ENCODE measurements at places on chromosomes 16 and 17.

GRCh38 chr16:59733321-59733720 lies 999.2 kb upstream of the GOT2 start:
- DNase-seq, result no peak

GRCh38 chr17:49571764-49572163 lies 3.9 kb upstream of the NXPH3 start:
- DNase-seq, result no peak

DNA sequence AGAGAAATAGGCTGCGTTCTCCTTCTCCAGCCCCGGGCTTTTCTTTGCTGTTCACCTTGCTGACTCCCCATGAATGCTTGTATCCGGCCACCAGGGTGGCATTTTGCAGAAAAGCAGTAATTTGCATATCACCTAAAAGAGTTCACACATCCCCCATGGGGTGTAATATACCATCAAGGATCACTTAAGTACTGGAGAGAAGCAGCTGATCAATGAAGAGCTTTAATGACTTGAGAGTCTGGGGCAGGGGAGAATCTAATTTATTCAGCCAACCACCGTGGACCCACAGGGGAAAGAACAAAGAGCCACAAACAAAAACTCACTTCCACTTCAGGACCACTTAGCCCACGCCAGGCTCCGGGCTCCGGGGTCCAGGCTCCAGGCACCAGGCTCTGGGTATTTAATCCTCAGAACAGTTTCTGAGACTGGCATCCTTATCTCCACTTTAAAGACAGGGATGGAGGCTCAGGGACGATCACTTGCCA lies 33.9 kb upstream of the SEC14L1 start:
- no peak for DNase-seq

DNA sequence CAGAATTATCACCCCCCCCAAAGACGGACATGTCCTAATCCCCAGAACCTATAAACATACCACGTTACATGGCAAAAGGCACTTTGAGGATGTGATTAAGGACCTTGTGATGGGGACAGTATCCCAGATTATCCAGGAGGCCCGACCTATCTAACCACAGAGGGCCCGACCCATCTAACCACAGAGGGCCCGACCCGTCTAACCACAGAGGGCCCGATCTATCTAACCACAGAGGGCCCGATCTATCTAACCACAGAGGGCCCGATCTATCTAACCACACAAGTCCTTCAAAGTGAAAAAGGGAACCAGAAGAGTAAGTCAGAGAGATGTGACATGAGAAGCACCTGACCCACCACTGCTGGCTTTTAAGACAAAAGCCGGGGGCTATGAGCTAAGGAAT lies 56.8 kb downstream of the ANKFY1 start:
- DNase-seq, result no peak

GRCh38 chr16:50296807-50297206 lies 30.5 kb downstream of the ADCY7 start:
- no peak for DNase-seq

DNA sequence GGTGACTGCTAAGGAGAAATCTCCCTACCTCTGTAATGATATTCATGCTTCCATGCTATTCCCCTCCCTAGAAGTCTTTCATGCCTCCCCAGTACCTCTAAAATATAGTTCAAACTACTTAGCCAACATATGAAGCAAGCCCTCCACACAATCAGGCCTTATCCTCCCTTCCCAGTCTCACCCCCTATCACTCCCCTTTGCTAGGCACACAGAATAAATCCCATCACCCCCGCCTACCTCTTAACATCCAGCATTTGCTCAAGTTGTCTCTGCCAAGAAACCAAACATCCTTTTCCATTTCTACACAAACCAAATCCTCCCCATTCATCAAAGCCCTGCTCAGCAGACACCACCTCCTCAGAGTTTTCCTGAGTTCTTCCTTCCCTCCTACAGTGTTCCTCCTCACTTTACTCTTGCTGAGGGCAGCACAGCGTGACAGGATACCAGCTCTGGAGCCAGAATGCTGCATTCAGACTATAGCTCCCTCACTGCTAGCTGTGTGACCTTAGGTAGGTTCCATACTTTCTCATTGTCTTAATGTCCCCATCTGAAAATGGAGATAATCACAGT lies 7.0 kb downstream of the TOM1L2 start:
- no peak for DNase-seq

- DNase-seq, result no peak
Observed at GRCh38 chr17:31798205-31798724, 60.8 kb downstream of the COPRS start.

- DNase-seq, result no peak
Observed at GRCh38 chr17:65920996-65921395, 270.9 kb downstream of the CEP112 start.

GRCh38 chr16:14405611-14406537 lies 224.2 kb downstream of the PARN start:
- peak; percentile 61 for DNase-seq

GRCh38 chr17:49851387-49852291 lies 3.8 kb upstream of the TAC4 start:
- DNase-seq, result peak; percentile 83

DNA sequence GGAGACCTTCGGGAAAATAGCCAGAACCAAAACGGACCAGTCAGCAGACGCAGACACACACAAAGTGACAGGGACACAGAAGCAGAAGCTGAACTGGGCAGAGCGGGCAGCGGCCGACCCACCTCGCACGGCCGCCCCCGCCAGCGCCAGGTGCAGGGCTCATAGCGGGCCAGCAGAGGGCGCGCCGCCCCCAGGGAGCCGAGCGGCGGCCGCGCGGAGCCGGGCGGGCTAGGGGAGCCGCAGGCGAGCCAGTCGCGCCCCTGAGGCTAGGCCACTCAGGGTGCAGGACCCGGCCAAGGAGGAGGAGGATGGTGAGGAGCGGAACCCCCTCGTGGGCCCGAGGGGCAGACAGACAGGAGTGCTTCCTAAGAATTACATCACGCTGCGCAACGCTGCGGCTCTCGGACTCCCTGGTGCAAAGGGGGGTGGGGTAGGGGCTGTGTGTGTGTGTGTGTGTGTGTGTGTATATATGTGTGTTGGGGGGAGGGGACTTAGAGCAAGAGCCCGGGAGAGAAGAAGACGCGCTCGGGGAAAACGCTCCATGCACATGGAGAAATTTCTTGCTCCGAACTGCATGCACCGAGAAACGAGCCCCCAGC lies 913 bp upstream of the NOG start:
- DNase-seq, result peak; percentile 75

DNA sequence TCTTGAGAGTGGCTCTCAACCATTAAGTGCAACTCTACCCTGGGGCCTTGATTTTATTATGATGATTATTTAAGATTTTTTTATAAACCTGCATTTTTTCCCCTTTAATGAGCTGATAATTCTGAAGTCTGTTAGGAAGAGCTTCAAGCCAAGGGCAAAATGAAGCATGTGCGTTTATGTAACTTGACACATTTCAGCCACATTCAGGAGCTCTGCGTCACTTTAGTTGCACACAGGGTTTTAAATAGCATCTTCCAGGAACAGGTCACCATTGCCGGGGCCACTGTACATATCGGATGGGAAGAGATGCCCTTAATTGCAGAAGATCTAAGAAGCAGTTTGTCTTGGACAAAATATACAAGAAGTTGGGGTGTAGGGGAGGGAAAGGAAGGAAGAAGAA lies 89.6 kb downstream of the BMERB1 start:
- no peak for DNase-seq

GRCh38 chr17:67449845-67450755 lies 73.0 kb downstream of the PITPNC1 start:
- no peak for DNase-seq

DNA sequence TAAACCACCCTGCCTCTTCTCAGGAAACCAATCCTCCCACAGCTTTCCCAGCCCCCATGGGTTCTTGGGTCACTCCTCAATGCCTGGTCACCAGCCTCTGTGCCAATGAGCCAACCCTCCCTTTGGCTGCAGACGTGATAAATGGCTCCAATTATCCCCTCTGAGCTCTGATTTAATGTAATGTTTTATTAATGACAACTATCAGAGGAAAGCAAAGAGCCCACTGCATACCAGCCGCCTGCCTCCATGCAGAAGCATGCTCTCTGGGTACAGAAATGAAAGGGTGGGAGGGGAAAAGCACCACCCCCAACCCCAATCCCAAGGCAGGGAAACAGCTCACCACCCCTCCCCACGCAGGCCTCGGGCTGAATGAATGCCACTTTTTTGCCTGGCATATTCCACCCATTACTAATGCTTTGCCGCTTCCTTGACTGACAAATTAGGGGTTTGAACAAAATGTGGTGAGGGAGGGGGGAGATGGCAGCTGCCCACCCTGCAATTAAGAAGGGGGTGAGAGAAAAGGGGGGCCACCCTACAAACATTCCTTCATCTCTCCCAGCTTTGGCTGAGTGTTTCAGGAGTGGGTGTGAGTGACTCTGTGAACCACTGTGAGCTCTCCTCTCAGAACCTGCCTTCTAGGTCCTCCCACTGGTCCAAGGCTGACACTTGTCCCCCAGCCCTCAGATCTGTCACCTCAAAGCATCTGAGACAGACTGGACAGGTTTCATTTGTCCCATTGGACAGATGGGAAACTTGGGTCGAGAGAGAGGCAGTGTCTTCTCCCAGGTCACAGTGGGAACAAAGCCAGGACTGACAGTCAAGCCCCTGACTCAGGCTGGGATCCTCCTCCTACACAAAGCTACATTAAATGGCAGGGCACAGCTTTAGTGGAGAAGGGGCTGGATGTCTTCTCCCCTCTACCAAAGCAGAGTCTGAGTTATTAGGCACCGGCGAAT lies 161.5 kb downstream of the TMEM132E start:
- no peak for DNase-seq

- DNase-seq, result no peak
Observed at GRCh38 chr16:21646721-21647561, 5.5 kb downstream of the IGSF6 start.

DNA sequence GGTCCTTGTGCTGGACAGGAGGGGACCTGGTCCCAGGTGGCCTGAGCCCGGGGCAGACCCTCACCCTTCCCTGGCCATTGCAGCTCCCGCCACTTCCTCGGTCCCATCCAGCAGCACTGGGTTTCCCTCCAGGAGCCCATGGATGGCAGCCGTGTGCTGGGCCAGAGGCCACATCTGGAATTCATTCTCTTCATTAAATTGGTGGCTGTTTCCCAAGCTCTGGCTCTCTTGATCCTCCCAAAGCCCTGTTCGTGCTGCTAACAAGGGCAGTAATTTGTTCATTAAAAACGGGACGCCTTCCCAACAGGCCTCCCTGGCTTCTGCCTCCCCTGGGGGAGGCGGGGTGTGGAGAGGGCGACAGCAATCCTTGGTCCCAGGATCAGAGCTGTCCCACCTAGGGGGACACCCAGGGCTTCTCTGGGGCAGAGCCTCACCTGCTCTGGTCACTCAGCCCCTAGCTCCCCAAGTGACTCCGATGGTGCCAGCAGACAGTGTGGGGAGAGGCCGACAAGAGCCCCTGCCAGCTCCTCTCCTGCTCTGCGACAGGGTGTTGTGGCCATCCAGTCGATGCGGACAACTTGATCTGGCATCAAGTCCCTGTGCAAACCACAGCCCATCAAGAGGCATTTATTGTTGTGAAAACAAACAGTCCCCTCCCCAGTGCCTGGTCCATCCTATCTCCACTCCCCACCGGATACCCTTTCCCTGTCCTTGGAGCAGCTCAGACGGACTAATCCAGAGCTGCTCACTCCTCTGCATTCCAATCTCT lies 44.0 kb downstream of the SDK2 start:
- peak; percentile 53 for DNase-seq

GRCh38 chr17:6548034-6548433 lies 8.3 kb downstream of the PITPNM3 start:
- DNase-seq, result no peak

DNA sequence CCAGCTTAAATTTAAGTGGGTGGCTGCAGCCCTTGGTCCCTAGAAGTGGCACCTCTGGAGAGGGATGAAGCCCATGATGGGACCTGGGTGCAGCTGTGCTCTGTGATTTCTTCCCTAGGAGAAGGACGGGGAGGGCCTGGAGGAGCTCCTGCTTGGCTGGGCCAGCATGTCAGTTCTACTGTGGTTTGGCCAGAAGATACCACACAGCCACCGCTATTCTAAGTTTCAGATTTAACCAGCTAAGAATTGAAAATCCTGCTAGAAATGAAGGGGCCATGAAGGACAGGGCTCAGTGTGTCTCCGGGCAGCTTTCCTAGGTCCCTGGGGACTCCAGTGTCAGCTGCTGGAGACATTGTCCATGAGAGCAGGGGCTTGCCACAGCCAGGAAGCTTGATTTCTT lies 9.7 kb downstream of the RAP1GAP2 start:
- no peak for DNase-seq

GRCh38 chr16:28259091-28259780 lies 33.1 kb upstream of the SBK1 start:
- no peak for DNase-seq

DNA sequence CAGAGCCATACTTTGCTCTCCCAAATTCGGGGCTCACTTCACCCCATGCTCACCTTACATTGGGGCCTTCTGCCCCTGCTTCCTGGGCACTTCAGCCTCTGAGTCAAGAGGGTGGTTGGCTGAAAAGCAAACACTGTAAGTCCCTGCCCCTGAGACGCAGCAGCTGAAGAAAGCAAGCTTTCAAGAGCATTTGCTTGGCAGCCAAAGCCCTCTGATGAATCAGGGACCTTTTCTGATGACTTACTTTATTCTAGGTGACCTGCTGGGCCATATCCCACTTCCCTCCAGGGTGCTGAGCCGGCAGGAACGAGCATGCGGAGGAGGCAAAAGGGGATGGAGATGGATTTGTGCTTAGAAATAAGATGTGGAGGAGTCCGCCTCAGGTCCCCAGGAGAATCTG lies 147.0 kb upstream of the TNRC6C start:
- DNase-seq, result peak; percentile 74

DNA sequence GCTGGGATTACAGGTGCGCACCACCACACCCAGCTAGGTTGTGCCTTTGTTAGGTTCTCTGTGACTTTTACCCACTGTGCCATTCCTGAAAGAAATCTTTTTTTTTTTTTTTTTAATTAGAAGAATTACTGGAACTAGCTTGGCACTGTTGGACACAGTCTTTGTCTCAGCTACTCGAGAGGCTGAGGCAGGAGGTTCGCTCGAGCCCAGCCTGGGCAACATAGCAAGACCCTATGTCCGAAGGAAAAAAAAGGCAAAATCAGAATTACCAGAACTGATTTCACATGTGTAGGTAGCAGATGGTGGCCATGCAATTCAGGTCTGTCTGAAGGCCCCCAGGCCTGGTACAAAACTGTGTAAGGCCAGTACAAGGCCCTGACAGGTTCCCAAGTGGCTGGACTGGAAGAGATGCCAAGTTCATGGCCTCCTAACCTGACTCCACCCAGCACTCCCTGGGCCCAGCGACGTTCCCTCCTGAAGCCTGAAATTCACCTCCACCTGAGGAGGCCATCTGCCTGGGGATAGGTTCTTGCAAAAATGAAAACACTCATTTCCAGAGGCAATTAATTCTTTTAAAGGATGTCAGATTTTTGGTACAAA lies 23.0 kb downstream of the CARHSP1 start:
- DNase-seq, result no peak

GRCh38 chr17:33684735-33685134 lies 391.6 kb upstream of the ASIC2 start:
- no peak for DNase-seq
